ENCODE measurements at places on chromosomes 2 and 18.

- no peak for DNase-seq
Observed at GRCh38 chr2:151860210-151860609, 32.0 kb upstream of the ARL5A start.

- DNase-seq = no peak
Observed at GRCh38 chr2:108106731-108107130, 120.4 kb downstream of the SLC5A7 start.

DNA sequence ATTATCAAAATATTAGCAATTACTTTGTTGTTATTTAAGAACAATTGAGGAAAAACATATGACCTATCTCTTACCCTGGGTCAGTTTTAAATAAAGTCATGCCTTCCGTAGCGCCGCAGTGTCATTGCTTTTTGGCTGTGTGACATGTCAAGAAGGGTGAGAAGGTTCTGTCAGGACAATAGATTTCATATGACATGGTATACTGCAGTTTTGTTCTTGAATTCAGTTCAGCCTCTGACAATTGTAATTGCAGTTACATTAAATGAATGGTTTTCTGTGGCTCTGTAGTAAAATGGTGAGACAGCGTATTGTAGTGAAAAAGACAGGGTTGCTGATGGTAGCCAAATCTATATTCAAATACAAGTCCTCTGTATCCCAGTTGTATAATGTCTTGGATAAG, 307.2 kb downstream of the CDH2 start:
- DNase-seq = no peak

- DNase-seq = no peak
Observed at GRCh38 chr2:143936848-143937722, 582.8 kb downstream of the ZEB2 start.

- no peak for DNase-seq
Observed at GRCh38 chr2:141806090-141806489, 324.7 kb downstream of the LRP1B start.

DNA sequence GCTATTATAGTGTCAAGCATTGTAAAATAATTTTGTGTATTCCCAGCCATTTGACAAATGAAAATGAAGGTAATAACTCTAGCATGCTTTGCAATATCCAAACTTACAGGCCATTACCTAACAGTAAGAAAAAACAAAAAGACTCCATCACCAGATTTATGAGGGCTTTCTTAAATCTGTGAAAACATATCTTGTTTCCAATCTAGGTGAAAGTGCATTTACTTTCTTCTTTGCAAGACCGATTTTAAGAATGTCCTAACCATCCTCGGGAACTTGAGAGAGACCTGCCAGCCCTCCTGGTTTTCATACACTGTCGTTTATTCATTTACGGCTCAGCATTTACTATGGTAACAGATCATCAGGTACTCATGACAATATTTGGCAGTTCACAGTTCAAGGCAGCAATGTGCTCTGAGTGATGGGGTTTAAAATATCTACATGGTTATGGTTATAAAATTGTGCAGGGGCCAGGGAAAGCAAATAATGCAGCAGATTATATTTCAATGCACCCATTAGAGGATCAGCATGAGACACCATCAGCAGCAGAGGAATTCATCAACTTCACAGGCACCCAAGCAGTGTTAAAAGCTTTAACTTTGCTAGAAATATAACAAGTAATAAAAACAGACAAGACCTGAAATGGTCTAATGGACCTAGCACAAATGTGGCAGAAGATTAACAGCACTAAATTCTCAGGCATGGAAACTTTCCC, 34.4 kb upstream of the PARD3B start:
- DNase-seq = no peak

GRCh38 chr2:42769583-42770287, 5.8 kb upstream of the OXER1 start:
- no peak for DNase-seq

GRCh38 chr2:46294176-46294836, 2.9 kb upstream of the EPAS1 start:
- DNase-seq = no peak

DNA sequence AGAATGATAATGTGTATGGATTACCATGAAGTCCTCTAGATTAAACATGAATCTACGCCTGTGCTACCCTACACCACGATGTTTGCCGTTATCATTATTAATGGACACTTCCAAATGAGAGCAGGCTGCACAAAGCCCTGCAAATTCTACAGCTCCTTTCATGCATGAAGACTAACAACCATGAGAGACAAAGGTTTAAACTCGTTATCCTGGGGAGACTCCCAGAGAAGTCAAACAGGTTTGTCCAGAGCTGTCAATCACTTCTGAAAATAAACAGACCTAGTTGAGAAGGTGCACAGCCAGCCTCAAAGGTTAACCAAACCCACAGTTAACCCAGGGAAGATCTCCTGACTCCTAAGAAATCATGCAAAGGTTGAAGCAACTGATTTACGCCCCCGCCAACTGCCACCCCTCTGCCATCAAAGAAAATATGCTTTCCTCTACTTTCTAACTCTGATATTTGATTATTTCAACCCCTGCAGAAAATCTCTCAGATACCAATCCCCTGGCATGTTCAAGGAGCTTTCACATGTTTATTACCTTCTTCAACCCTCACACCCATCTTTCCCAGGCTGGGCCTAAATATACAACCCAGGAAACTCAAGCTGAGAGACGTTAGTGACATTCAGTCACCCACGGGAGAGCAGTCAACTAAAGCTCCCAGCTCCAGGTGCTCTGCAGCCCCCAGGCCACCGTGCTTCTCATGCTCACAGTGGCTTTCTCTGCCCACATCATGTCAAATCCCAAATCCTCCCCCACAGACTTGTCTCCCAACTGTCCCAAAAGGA, 35.9 kb downstream of the MYO5B start:
- DNase-seq = no peak

DNA sequence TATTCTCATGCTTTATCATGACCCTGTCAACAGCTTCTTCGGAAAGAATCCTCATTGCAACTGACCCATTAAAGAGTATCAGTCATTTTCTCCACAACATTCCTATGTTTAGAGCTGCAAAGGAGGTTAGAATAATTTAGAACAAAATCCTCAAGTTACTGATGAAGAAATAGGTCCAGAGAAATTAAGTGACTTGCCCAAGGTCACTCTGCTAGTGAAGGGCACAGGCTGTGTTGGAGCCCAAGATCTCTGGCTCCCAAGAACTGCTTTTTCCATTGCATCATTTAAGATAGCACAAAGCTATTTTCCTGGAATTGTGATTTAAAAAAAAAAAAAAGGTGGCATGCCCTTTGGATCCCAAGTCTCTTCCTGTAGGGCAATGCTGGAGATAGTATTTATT, 9.6 kb downstream of the IRS1 start:
- DNase-seq = no peak

DNA sequence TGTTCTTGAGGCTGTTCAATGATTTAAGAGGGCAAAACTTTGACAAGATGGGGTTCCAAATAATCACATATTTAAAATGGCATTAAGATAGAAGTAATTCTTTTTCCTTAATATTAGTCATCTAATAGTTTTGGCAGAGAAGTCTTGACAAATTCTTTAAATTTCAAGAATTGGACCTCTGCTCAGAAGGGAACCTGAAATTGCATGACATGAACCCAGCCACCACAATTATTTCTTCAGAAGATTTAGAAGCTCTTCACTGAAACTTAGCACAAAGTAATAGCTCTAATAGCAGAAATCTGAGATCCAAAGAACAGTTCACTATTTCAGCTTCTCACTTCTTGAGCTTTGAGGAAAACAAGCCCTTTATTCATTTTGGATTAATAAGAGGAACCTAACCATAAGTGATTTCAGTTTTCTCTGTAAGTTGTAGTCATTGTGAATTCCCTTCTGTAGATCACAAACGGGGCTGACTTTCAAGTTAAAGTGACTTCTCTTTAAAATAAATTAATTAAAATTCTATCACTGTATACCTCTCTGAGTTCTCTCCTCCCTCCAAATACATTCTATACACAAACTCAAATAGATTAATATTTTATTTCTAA, 100.6 kb upstream of the ITGA4 start:
- DNase-seq = no peak

- no peak for DNase-seq
Observed at GRCh38 chr18:37783771-37784170, 218.2 kb upstream of the CELF4 start.

GRCh38 chr18:27363872-27364271, 178.8 kb upstream of the CHST9 start:
- DNase-seq = no peak

DNA sequence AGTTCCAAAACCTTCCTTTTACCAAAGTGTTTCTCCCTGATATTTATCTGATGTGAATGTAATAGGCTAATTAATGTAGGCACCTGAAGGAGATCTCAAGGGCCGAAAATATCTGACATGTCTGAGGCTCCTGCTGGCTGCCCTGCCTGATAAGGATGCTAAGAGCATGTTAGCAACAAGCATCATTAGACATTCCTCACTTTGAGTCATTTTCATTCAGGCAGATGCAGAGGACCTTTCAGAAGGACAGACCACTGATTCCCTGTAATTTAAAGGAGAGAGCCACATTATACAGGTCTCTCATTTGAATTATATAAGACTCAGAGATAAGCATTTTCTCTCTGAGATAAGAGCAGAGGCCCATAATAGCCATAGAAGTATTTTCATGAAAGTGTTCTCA, 222.4 kb upstream of the NCKAP5 start:
- peak; percentile 30 for DNase-seq

GRCh38 chr2:241540401-241540770, 18.2 kb upstream of the BOK start:
- DNase-seq = no peak

GRCh38 chr2:48144777-48145176, 238.5 kb upstream of the FBXO11 start:
- DNase-seq = no peak

DNA sequence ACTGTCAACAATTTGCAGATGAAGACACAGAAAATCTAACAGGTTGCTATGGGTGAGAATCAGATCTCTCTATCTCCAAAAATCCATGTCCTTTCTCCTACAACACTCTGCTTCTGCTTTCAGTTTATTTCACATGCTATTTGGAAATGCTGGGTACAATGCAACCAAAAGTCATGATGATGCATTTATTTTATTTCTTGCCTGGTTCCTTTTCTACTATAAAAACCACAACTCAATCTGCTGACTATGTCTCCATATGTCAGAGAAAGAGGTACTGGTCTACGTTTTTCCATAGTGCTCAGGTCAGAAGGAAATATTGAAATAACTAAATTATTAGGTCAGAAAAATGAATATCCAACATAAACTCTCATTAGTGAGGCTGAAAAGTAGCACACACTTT, 20.5 kb downstream of the RAD51AP2 start:
- no peak for DNase-seq

GRCh38 chr2:39948016-39948719, 169.1 kb upstream of the THUMPD2 start:
- DNase-seq = no peak

GRCh38 chr18:7021994-7022840, 95.4 kb downstream of the LAMA1 start:
- peak; percentile 28 for DNase-seq

DNA sequence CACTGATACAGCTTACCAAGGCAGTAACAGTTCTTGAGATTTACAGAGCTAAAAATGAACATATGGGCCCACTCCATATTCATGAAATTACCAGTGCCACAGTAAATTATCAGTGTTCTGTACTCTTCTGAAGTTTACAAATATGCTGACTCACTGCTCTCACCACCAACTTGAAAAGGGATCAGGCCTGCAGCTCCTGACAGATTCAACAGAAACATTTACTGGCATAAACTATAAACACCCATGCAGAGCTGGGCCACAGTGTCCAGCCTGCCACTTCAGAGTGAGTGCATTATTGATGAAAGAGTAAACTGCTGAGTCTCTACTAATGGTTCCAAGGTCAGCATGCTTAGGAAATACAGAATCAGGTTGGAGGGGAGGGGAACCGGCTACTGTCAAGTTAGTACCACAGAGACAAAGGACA, 83.1 kb downstream of the FARSB start:
- DNase-seq = no peak

- DNase-seq = no peak
Observed at GRCh38 chr2:71586471-71586870, 133.1 kb downstream of the DYSF start.

DNA sequence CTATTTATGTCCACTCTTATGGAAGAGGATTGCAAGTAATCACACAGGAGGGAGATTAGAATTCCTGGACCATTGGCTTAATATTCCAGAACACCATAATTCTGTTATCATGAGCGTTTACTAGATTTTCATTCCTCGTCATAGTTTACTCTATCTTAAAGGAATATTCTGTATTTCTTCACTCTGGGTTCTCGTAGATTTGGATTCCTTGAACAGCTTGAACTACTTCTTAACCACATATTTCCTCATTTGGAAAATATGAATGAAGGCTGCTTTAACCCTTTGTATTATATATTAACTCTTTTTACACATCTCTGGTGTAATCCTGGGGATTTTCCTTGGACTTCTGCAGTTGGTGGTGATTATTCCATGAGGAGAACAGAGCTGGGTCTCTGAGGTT, 46.3 kb upstream of the CCBE1 start:
- DNase-seq = no peak

GRCh38 chr2:219206328-219207133, at the start of gene ZFAND2B:
Gene ZFAND2B (plus strand): TSS chr2:219206782. CDS start chr2:219206988, 206 bp downstream.
- DNase-seq = peak; percentile 79

DNA sequence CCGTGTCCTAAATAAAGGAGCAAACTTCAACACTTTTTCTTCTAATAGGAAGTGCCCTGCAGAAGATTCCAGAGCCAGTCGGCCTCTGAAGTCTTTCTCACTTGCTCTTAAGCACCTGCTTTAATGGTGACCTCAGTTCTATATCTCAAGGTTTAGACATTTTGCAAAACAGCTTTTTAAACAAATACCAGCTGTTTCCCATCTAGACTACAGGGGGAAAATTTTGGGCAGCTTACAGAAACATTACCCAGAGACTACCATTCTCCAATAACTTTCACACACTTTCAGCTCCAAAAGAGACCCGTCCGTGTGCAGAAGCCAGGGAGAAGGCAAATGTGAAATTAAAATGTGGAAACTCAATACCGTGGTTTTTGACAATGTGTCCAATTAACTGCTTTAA, 285.3 kb upstream of the CCDC68 start:
- DNase-seq = no peak

DNA sequence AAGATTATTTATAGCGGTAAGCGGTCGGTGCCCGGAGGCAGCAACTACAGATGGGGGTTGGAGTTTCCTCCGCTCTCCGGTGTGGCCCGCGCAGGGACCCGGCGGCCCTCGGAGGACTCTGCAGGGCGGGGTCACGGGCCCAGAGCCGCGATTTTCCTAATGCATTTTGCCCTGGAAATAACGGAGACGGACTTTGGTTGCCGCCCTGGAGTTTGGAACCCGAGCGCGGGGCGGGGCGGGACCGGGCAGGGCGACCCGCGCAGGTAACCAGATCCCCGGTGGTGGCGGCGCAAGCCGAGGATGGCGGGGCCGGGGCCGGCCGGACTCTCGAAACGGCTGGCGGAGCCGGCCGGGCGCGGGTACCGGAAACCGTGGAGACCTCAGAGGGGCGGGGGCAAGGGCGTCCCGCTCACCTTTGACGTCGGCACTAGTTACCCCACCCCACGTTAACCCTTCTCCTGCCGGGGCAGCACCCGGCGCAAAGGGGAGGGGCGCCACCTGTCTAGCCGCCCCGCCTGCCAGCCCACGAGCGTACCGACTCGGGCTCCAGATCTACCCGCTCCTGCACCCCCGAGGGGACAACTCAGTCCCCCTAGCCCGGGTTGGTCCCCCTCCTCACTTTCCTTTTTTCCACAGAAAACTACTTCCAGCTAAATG, 2.9 kb downstream of the CYP26B1 start:
- no peak for DNase-seq
